ENCODE measurements at places on chromosomes 5 and 9. TPM values are rescaled to one million over a fixed set of nuclear protein-coding genes. Genes with fewer than 3 reads are reported as not detected.

Gene SYK
- total RNA-seq, result 22.3 TPM

DNA sequence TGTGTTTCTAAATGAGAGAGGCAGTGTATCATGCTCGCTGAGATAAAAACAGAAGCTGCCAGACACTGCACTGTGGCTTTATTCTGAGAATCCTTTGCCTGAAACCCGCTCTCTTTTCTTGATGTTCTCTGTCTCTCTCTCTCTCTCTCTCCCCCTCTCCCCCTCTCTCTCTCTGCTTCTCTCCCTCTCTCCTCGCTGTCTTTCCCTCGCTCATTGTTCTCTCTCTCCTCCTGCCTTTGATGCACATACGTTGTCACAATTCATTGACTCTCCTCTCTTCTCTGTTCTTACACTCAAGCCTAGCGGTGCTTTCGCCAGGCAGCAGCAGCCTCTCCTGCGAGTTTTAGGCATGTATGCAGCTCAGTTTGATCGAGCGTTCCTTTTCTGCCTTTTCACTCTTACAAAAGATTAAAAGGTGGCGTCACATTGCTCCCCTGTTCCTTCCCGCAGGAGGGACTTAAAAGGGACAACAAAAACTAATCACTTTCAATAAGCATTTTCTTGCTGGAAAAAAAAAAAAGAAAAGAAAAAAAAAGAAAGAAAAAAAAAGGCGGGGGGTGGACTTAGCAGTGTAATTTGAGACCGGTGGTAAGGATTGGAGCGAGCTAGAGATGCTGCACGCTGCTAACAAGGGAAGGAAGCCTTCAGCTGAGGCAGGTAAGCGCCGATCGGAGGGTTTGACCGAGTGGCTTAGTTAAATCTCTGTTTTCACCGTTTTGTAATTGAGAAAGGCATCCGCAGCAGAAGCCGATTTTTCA is 717.9 kb upstream of the WWC1 start:
- peaks cover 7% of the 10 kb centered on the region for H3K27me3 ChIP-seq
- H3K4me3 ChIP-seq, result no peak overlapping the region
- H3K4me1 ChIP-seq, result no peaks in the 10 kb centered on the region
- no peaks in the 10 kb centered on the region for H3K36me3 ChIP-seq

Gene PCDHGB7
- 16.6 TPM for total RNA-seq

Gene TMOD1
- 7.8 TPM for total RNA-seq

DNA sequence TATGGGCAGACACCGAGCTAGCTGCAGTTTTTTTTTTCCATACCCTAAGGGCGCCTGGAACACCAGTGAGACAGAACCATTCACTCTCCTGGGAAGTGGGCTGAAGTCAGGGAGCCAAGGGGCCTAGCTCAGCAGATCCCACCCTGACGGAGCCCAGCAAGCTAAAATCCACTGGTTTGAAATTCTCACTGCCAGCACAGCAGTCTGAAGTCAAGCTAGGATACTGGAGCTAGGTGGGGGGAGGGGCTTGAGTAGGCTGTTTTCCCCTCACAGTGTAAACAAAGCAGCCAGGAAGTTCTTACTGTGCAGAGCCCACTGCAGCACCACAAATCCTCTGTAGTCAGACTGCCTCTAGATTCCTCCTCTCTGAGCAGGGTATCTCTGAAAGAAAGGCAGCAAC is 151.7 kb upstream of the HCN1 start:
- H3K27ac ChIP-seq, result no peak overlapping the region
- no peaks in the 10 kb centered on the region for H3K36me3 ChIP-seq
- no peak overlapping the region for H3K4me3 ChIP-seq
- H3K27me3 ChIP-seq, result no peaks in the 10 kb centered on the region
- H3K4me1 ChIP-seq, result no peaks in the 10 kb centered on the region
